Uterus (tissue), 4 donors: ENCODE measurements at places on chromosomes 11 and 22. TPM values are rescaled to one million over a fixed set of nuclear protein-coding genes. Genes with fewer than 3 reads are reported as not detected.
A peak's percentile ranks its signal among the peaks of the same experiment; 100 is the strongest.

DNA sequence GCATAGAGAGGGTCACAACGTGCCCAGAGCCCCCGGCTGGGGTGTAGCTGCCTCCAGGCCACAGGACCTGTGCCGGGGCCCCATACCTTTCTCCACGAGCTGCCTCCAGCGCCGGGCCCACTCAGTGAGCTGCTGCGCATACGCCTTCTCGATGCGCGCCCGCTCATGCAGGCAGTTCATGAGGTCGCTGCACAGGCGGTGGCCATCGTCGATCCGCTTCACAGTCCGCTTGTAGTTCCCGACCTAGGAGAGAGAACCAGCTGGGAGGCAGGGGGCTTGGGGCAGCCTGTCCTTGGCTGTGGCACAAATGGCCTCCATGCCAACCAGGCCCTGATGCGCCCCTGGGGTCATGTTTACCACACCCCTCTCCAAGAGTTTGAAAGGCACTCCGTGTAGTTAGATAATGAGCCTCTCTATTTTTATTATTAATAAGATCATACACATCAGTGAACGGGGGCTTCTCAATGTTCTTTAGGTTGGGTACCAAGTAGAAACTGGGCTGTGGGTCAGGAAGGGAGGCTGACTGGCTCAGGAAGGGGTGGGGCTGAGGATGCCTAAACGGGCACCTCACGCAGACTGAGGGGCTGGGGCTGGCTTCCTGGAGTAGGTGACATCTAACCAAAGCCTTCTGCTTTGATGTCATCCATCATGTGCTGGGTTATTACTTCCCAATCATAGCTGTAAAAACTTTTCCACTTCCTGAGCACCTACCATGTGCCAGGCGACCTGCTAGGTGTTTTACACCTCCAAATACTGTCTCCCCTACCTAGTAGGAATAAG is 36.5 kb upstream of the ARFGAP3 start:
- DNase-seq, result no peak

DNA sequence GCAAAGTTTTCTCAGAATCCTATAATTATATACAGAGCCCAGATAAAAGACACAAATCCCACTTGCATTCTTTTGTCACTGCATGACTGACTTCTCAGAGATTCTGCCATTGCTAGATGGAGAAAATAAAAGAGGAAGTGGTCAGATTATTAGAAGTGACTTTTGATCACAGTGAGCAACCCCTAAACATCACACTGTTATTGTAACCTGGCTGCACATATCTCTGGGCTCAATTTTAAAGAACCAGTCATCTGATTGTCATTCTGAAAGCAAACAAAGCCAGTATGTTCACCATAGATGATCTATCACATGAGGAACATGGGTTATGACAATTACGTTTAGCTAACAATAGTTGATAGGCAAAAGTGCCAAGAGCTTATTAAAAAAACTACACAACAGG is 47.8 kb downstream of the COPB1 start:
- DNase-seq, result no peak

GRCh38 chr22:16965083-16965482 is 42.9 kb downstream of the GAB4 start:
- no peak for DNase-seq

GRCh38 chr22:47388778-47389177 is 626.3 kb downstream of the TBC1D22A start:
- DNase-seq, result no peak

DNA sequence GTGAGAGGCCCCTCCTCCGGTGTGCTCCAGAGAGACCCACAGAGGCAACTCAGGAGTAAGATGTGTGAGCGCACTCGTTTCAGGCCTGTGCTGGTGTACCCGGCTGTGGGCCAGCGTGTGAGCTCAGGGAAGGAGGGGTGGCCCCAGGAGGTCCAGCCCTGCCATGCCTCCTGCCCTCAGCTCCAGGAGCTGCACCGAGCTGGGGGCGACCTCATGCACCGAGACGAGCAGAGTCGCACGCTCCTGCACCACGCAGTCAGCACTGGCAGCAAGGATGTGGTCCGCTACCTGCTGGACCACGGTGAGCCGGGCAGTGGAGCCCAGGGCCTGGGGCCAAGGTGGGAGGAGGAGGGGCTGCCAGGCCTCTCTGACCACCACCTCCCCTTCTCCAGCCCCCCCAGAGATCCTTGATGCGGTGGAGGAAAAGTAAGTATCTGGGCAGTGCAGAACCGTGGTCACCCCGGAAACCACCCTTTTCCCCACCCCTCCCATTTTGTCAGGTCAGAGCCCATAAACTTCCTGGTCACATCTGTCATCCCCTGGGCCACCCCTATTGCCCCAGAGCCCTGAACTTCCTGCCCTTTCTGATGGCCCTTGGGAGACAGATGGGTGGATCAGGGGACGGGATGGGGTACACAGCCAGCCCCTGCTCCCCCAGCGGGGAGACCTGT is 2.5 kb upstream of the MDK start:
- no peak for DNase-seq

DNA sequence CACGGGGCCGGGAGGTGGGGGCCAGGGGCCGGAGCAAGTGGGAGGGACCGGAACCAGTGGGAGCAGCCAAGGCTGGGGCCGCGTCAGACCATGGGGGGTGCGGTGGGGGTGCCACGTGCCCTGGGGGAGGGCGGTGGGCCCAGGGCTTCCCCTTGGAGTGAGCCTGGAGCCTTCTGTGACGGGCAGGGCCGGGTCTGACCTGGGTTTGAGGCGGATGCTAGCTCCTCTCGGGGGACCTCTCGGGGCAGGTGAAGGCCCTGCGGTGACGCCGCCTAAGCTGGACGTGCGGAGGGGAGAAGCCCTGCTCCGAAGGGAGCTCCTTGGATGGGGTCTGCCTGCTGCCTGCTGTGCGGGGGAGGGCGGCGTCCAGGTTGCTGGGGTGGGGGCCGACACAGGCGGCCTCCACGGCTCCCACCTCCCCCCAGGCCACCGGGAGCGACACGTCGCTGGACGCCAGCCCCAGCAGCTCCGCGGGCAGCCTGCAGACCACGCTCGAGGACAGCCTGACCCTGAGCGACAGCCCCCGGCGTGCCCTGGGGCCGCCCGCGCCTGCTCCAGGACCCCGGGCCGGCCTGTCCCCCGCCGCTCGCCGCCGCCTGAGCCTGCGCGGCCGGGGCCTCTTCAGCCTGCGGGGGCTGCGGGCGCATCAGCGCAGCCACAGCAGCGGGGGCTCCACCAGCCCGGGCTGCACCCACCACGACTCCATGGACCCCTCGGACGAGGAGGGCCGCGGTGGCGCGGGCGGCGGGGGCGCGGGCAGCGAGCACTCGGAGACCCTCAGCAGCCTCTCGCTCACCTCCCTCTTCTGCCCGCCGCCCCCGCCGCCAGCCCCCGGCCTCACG is 115.0 kb downstream of the CACNA1I start:
- no peak for DNase-seq

- no peak for DNase-seq
Measured at GRCh38 chr11:119578521-119579191, 150.3 kb downstream of the NECTIN1 start.

- no peak for DNase-seq
Measured at GRCh38 chr11:79708319-79708932, 267.6 kb upstream of the TENM4 start.

DNA sequence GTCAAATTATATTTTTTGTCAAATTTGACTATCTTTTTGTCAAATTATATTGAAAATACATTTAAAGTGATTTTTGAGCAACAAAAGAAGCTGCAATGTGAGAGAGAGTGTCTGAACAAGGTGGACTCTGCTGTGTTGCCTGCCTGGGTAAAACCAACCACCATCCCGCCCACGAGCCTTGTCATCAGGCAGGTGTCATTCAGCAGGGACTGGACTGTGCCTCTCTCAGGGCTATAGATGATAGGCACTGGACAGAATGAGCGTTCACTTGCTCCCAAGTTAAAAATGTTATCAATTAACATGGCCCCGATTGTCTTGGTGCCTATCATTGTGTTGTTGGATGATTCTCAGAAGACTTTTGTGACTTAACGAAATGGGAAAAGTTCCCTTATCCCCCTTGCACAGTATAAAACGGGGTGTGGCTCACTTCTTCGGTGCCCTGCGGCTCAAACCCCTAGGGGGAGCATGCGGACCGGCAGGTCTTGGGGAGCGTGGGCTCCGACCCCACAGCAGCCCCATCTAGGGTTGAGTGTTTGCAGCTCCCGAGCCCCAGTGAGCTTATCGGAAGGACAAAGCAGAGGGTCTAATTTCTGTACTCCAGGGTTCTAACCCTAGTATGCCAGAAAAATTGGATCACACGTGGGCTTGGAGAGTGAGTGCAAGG is 1.7 kb downstream of the APOL5 start:
- DNase-seq, result no peak

- peak; percentile 41 for DNase-seq
Measured at GRCh38 chr11:15969281-15969680, 387.1 kb downstream of the SOX6 start.

GRCh38 chr22:49431551-49431950 is 396.1 kb downstream of the BRD1 start:
- DNase-seq, result no peak

DNA sequence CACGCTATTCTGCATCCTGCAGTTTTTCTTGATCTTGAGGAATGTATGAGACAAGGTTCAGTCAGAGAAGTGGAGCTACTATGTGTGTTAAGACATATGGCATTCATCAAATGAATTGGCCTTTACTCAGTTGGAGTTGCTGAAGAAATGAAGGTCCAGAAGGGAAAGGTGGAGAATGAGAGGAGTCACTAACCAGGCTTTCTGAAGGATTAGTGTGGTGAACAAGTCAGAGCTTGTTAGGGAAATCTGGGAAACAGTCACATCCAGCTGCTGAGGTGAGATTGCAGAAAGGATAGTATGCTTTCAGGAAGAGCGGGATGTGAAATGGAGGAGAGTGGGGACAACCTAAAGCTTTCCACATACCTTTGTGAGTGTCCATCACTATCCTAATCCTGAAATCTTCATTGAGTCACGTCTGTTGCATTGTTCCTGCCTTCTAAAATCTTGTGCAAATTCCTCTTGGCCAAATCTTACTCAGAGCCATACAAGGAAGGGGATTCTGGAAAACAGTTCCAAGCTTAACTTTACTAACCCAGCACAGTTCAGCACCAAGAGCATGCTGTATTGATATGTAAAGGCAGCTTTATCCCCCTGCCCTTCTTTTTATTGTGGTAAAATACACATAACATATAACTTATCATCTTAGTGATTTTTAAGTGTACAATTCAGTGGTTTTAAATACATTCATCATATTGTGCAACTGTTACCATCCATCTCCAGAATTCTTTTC is 11.4 kb upstream of the PITPNB start:
- no peak for DNase-seq

DNA sequence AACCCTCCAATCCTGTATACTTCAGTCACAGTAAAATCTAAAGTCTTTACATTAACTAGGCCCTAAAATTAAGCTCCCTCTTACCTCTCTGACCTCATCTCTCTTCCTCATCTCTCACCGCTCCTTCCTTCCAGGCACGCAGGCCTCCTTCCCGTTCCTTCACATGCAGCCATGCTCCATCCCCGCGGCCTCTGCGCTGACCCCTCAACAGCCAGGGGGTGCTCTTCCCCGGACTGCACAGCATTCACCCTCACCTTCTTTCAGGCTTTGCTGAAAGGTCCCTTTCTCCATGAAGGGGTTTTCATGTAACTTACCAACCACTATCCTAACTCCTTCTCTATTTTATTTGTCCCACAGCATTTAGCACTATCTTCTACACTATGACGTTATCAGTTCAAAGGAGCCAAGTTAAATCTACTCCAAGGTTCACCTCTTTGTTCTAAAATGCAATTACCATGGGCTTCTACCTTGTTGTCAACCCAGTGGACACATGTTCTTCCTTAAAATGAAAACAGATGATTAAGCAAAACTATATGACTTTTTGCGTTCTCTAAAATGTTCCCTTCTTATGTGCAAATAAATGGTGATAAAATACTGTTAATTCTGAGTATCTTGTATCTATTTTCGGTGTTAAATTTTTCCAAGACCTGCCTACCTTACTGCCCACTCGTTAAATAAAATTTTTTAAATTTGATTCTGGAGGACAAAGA is 57.8 kb upstream of the APOA1 start:
- peak; percentile 21 for DNase-seq

GRCh38 chr11:124493016-124493655 is 47.6 kb upstream of the OR8B8 start:
- no peak for DNase-seq

DNA sequence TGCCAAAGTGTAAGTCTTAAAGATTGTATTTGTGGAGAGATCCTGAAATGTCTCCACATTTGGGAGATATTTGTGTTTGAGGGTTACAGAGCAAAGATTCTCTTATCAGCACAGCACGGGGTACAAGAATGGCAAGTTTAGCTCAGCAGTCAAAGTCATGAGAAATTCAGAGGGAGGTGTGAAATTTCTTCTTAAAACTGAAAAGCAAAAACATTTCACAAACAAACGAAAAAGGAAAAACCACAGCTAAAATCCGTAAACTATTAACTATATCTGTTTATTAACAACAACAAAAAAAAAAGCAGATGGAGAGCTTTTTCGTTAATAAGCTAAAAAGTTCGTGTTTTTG is 40.9 kb upstream of the ETS1 start:
- no peak for DNase-seq

DNA sequence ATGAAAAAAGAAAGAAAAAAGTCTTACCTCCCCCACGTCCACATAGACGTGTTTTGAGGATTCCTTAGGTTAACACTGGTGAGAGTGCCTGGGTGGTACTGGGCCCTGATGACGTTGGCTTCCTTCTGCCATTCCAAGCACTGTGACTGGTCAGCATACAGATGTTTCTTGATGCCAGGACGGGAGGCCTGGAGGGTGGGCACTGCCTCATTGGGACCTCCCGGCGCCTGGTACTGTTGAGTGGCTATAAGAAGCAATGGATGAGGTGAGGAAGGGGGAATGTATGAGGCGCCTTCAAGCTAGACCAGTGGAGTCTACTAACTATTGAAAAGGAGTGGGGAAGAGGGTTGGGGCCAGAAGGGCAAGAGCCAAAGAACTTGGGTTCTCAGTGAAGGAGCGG is 45.3 kb downstream of the MICAL2 start:
- peak; percentile 13 for DNase-seq

DNA sequence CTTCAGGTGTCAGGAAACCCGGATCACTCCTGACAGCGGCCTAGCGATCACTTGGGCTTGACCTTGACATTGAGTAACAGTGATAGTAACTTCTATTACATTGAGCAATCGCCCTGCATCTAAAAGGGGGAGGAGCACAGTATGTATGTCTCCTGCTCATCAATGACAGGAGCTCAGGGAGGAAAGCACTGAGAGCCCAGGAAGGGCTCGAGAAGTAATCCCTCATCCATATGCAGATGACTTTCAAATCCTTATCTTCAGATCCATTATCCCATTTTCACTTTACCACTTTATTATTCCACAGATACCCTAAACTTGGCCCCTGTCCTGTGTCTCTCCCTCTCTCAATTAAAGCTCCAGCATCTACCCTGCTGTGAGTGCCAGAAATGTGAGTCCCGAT is 47.8 kb downstream of the ABTB2 start:
- no peak for DNase-seq

The PRG3 gene
- total RNA-seq, result not detected

The OR52I2 gene
- not detected for total RNA-seq

The TBX10 gene
- not detected for total RNA-seq

The RBM4B gene
- total RNA-seq, result 14.6 TPM

The GLB1L2 gene
- total RNA-seq, result 5.0 TPM

The NXPE4 gene
- total RNA-seq, result 0.29 TPM

The SAMM50 gene
- 21.8 TPM for total RNA-seq

The DESI1 gene
- 8.5 TPM for total RNA-seq

The SLC22A12 gene
- not detected for total RNA-seq

The MPPED2 gene
- total RNA-seq, result 2.4 TPM

The KREMEN1 gene
- total RNA-seq, result 10.1 TPM

The CALCA gene
- not detected for total RNA-seq
